OCI-M1 (cell line): ENCODE measurements at places on chromosomes 2 and 18.

DNA sequence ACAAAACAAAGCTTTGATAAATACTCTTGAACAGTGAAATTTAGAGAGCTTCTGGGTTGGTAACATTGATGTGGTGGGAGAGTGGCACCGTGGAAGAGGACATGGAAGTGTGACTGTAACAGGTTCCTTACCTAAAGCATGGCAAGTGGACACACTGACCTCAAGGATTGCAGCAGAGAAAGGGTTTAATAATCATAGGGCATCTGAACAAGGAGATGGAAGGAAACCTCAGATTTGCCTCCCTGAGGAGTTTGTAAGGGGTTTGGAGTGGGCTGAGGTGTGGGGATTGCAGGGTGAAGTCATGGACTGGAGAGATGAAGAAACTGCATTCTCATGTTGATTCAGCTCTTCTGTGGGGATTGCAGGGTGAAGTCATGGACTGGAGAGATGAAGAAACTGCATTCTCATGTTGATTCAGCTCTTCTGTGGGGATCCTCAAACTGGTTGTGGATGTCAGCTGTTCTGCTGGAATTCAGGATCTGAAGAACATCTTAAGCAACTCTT lies 83.8 kb upstream of the TLK1 start:
- DNase-seq, result peak; percentile 37

DNA sequence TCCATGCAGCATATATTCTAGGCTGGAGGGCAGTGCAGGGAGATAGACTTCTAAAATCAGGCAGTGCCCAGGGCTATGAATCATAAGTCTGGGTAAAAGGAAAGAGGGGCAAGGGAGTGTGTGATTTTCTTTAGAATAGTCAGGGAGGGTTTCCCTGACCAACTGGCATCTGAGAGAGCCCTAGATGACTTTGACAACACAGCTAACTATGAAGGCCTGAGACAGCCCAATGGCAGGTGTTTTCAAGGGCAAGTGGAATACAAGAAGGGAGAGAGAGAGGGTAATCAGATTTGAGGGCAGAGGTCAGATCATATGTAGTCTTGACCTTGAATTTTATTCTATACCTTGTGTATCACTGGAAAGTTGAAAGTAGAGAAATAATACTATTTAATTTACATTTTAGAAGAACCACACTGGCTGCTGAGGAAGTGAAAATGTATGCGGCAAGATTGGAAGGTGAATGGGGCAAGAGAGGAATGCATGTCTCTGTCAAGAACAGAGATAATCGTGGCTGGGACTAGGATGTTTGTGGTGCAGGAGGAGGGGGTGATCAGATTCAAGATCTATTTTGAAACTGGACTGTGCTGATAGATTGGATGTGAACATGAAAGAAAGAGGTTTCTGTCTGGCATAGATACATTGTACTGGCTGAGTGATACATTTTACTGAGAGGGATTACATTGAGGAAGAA lies 1.9 kb upstream of the ITGB6 start:
- no peak for DNase-seq

DNA sequence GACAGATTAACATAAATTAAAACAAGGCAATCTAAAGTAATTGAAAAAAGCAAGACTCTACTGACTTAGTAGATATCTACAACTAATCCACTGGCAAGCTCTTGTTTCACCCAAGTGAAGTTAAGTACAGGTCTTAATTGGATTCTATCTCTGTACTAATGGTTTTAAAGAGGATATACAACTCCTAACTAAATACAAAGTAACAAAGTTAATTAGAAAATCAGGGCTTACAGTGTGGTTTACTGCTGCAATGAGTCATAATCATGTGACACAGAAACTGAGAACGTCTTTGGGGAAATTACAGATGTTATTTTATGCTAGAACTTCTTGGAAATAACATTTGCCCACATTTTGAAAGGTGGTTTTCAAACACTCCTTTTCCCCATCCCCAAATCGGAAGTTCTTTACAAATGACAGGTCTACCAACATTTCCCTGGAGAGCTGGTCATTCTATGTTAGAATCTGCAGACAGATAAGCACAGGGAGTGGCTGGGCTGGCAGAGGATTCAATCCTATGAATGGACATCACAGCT lies 245.3 kb downstream of the STK39 start:
- peak; percentile 51 for DNase-seq

GRCh38 chr2:11618708-11619062 lies 51.3 kb downstream of the NTSR2 start:
- no peak for DNase-seq
